ENCODE measurements at places on chromosomes 7 and 10.

- no peak for DNase-seq
Observed at GRCh38 chr7:108660465-108660864, 90.8 kb downstream of the DNAJB9 start.

DNA sequence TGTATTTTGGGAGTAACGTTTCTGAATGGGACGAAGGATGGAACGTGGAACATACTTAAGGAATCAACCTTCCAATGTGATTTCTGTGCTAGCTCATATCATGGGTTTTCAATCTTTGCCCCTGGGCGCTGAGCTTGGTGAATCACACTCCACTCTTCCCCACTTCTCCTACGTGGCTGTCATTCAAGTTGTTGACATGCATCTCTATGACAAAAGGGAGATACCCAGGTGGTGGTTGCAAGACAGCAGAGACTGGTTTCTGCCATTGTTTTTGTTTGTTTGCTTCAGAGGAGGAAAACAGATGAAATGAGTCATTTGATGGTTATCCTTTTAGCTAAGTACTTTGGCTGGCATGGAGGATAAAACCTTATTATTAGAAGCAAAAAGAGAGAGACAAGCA is 573.9 kb downstream of the GATA3 start:
- no peak for DNase-seq

- DNase-seq = no peak
Observed at GRCh38 chr10:73854310-73854709, 20.0 kb downstream of the CAMK2G start.

DNA sequence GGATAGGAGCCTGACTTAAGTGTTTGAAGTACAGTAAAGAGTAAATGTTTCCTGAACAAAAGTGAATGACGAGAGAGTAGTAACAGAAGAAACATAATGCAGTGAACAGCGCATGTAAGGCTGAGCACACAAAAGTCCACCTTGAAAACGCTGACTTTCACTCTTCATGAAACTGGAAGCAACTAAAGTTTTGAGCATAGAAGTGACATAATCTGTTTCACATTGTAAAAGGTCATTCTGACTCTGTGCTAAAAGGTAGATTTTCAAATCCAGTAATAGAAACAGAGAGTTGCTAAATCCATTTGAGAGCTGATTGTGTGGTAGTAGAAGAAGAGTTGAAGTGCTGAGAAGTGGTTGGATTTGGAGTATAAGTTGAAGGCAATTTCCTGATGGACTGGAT is 1037.0 kb downstream of the CNTNAP2 start:
- DNase-seq = no peak

DNA sequence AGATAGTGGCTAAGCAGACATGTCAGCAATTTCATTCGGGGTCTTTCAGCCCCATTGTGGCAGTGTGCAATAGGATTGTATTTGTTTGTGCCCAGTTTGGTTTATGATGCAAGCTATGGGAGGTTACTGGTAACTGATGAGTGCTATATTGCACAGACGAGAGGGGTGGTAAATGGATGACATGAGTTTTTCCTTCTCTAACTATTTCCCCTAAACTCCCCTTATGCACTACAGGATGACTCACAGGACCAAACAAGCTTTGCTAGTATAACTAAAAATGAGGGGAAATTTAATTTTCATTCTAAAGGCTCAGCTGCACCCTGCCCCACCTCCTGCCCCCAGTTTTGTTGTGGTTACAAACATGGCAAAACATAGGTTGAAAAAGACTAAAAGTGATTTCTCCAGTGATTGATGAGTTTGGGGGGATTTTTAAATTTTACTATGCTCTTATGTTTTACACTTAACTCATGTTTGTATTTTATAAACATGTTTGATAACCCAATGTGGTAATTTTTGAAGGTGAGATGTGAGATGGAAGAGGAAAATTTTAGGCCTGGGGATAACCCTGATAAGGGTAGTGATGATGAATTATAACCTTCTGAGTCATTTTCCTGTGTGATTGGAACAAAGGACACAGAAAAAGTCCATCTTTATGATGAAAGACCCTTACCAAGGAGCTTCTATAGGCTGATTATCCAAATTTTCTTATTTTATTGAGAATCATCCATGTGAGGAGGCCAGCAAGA is 60.8 kb upstream of the NAMPT start:
- DNase-seq = peak; percentile 83

GRCh38 chr10:554182-554848 is 135.2 kb downstream of the DIP2C start:
- DNase-seq = no peak

GRCh38 chr10:124955243-124955642 is 13.3 kb downstream of the ZRANB1 start:
- no peak for DNase-seq

- peak; percentile 33 for DNase-seq
Observed at GRCh38 chr10:84335516-84335915, 7.1 kb downstream of the CCSER2 start.

- peak; percentile 73 for DNase-seq
Observed at GRCh38 chr7:100396421-100396982, 23.2 kb downstream of the PILRA start.

DNA sequence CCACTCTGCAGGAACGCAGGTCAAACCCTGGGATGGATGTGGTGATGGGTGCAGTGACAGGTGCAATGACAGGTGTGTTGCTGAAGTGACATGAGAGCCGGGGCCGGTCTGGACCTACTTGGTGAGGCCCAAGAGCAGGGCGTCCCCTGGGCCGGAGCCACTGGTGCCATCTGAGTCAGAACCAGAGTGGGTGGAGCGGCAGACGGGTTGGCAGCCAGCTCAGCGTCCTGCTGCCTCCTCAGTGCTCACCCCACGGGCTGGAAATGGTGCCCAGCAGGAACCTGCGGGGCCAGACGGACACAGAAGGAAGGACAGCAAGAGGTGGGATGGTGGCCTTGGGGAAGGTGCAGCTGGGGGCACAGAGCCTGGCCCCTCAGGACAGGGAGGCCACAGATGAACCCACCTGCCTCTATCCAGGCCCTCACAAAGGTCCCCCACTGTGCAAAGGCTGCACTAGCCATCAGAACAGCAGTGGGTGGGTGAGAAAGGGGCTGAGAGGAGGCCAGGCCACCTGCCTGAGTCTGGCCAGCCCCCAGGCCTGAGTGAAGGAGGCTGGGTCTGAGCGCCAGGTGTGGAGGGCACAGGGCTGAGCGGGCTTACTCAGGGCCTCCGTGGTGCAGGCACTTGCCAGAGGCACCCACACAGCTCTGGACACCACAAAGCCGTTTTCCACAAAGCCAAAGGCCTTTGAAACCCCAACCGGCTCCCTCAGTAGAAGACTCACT is 129.0 kb upstream of the PPP2R2D start:
- DNase-seq = no peak

DNA sequence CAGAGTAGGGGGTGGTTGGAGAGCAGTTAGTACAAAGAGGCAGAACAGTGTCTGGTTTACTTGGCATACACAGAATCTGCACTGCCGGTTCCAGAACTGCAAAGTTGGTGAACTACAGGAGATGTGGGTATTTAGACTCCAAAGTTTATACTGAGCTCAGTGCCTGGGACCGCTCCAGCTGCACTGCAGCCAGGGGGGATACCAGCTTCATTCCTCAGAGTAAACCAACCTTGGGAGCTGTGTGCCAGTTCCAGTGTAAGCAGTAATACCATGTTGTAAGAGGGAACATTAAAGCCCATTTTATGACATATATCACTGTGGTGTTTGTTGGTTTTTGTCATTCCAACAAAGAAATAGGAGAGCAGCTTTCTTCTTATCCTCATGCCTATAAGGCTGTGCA is 23.4 kb downstream of the LOXL4 start:
- no peak for DNase-seq

- DNase-seq = no peak
Observed at GRCh38 chr7:98177553-98177952, 33.7 kb upstream of the BHLHA15 start.

DNA sequence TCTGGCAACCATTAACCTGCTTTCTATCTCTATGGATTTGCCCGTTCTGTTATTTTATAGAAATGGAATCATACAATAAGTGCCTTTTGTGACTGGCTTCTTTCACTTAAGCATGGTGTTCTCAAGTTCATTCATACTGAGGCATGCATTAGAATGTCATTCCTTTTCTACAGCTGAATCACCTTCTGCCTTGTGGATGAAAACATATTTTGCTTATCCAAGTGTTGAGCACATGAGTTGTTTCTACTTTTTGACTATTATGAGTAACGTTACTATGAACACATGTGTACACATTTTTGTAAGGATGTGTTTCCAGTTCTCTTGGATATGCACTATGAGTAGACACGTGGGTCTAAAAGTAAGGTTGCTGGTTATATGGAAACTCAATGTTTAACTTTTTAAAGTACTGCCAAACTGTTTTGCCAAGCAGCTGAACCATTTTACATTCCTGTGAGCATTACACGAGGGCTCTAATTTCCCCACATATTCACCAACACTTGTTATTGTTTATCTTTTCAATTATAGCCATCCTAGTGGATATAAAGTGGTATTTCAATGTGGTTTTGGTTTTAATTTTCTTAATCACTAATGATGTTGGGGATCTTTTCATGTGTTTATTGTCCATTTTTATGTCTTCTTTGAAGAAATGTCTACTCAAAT is 241.3 kb downstream of the FANK1 start:
- DNase-seq = no peak

DNA sequence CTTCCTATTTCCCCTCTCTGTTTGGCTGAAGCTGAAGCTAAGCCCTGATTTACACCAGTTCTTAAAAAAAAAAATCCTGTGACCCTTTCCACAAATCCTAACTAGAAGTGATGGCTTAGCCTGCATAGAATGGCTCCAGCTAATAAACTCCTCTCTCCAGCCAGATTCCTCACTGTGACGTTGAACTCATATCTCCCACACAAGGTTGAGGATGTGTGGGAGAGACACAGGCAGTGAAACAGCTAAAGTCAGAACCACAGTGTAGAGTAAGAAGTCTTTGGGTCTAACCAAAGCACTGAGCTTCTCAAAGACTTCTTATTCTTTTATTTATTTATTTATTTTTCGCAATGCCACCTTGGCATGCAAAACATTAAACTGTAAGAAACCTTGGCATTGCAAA is 268.3 kb downstream of the SNX13 start:
- peak; percentile 30 for DNase-seq

- no peak for DNase-seq
Observed at GRCh38 chr10:66180021-66180420, 745.8 kb upstream of the LRRTM3 start.

- DNase-seq = no peak
Observed at GRCh38 chr7:19133390-19133789, 11.8 kb downstream of the FERD3L start.

GRCh38 chr10:121448766-121449421 is 149.3 kb downstream of the FGFR2 start:
- DNase-seq = no peak

GRCh38 chr7:112060625-112061024 is 145.6 kb downstream of the DOCK4 start:
- no peak for DNase-seq

DNA sequence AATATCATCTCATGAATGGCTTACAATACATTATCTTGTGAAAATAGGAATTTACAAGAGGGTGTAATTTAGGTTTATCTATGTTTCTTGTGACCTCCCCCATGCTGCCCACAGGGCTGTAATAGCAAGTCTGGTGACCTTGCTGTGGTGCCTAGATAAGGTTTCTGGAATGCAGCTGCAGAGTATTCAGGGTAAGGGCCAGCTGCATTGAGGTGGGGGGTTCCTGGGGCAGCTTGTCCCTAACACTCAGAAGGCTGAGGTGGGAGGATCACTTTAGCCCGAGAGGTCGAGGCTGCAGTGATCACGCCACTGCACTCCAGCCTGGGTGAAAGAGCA is 5.3 kb upstream of the DHTKD1 start:
- no peak for DNase-seq

- DNase-seq = no peak
Observed at GRCh38 chr10:84397735-84398144, 69.4 kb downstream of the CCSER2 start.

Data from suppressor macrophage (primary cell).